ENCODE measurements at places on chromosomes 3 and 15.
A peak's percentile ranks its signal among the peaks of the same experiment; 100 is the strongest.

- no peak for DNase-seq
Measured at GRCh38 chr15:58566029-58566428, 134.2 kb downstream of the LIPC start.

GRCh38 chr3:46092702-46093080 is 65.4 kb upstream of the XCR1 start:
- no peak for DNase-seq

- DNase-seq: no peak
Measured at GRCh38 chr15:95440712-95441111, 889.8 kb upstream of the NR2F2 start.

DNA sequence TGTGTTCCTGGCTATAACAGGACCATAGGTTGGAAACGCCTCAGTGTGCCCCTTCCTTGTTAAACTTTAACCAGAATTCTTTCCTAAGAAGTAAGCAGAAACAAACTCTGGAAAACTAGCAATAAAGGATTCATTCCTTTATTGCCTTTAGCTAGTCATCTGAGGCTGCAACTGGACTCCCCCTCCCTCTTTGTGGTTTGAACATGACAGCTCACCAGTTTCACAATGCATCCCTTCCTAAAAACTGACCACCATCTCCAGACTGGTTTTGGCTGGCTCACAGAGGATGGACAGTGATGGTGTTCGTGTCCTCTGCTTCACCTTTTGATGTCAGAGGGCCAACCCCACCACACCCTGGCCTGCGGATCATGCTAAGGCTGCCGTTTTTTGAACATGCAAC is 27.9 kb upstream of the TGFBR2 start:
- DNase-seq: peak; percentile 68

DNA sequence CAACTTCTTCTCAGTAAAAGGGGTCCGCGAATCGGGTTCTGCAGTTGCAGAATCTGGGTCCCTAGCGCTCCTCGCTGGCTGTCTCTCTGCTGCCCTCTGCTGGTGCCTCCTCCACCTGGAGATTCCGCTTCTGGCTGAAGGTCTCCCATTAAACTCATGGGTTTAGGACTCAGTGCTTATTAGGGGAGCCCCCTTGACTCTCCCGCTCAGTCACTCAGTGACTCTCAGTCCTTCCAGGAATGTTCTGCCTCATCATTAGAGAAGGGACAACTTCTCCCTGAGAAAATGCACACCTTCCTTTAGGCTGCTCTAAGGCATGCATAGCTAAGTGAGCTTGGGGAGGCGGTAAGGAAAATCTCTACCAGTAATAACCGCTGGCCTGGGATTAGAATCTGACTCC is 7.1 kb downstream of the CPN2 start:
- DNase-seq: peak; percentile 41

DNA sequence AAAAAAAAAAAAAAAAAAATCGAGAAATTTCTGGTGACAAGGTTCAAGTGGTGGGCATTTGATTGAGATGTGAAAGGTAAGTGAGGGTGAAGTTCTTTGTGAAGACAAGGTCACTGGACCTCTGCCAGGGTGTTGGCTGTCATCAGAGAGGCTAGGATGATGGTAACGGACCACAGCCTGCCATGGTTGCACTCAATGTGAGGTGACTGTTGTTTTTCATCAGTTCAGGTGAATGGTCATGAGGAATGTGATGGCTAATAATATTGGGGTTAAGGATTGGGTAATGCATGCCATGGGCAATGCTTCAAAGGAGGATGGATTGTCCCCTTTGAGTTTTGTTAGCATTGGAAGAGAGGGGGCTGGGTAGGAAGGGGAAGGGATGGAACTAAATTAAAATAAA is 4.3 kb upstream of the ALPK3 start:
- no peak for DNase-seq

GRCh38 chr3:66989860-66990696 is 8.0 kb upstream of the KBTBD8 start:
- DNase-seq: no peak

GRCh38 chr3:144127014-144127413 is 155.4 kb downstream of the DIPK2A start:
- no peak for DNase-seq

DNA sequence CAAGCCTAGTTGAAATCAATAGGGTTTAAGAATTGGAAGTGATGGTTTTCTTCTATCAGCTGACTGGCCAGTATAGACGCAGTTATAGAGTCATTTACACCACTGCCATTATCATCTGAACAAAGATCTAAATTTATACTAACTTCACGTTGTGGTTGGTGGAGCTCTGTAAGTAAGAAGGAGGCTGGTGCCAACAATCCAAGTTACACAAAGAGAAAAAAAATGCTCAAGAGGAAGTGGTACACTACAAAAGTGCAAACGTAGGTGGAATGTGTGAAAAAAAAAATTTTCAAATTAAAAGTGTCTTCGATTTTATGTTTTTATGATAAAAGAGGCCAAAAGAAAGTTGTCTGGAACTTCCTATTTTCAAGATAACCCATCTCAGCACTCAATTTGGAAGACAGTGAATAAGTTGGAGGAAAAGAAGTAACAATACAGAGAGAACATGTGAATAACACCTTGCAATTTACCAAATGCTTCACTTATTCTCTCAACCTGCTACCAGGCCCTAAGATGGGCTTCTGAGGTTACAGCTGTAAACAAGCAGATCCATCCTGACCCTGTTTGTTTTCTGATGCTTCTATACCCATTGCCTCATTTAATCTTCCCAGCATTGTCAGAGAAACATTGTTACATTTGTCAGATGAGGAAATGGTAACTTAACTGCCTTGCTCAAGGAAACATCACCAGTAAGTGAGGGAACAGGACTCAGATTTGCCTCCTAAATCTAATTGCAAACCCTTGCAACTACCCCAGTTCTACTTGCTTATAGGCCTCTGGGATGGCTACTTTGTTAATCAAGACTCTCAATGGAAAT is 12.0 kb upstream of the TASOR start:
- DNase-seq: no peak

DNA sequence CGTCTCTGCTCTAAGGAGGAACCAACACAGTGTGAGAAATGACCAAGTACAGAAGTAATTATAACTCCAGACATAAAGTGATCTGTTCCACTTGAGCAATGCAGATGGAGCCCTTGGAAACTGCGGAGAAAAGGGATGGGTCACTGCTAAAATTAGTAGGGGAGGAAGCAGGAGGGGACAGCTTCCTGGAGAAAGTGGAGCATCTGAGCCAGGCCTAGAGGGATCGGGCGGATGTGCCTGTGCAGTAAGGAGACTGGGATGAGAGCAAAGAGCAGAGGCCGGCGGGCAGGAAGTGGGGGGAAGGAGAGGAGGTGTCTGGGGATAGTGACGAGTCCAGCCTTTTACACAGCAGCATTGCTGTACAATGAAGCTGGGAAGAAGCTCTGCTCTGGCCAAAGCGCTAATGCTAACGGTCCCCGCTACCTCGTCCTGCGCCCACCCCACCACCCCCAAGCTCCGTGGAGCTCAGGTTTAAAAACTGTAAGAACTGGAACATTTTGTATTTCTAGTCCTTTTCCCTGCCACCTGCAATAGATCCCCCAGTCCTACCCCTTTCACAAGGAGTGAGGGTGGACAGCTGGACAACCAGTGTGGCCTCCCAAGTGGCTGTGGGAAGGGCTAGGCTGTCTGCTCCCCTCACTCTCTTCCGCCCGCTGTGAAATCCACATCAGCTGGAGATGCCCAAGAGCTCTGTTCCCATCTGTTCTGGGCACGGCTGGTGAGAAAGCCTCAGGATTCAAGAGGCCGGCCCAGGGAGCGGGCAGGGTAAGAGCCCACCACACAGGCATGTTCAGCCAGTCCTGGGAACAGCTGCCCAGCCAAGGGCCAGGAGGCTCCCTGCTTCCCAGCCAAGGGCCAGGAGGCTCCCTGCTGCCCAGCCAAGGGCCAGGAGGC is 53.0 kb upstream of the HES1 start:
- DNase-seq: no peak

GRCh38 chr15:80489030-80489594 is 84.9 kb downstream of the ARNT2 start:
- DNase-seq: no peak

DNA sequence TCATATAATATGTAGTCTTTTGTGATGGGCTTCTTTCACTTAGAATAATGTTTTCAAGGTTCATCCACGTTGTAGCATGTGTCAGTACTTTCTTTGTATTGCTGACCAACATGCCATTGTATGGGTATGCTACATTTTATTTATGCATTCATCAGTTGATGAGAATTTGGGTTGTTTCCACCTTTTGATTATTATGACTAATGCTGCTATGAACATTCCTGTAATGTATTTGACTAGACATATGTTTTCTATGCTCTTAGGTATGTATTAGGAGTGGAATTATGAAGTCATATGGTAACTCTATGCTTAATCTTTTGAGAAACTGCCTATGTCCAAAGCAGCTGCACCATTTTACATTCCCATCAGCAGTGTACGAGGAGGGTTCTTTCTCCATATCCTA is 3.2 kb upstream of the PODXL2 start:
- DNase-seq: no peak

DNA sequence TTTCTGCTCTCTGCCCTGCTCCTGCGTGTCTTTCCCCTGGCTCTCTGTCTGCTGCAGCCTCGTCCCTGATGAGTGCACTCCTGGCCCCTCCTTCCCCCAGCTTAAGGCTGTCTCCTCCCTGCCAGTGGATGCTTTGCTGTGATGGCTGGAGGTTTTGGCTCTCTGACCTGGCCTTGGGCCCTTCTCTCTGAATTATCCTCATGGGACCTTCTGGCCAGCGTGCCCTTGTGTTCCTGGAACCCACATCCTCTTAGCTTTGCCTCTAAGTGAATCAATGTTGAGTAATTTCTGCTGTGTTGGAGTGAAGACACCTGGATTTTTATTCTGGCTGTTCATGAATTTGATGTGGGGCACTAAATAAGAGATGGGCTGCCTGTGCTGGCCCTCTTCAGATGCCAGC is 9.8 kb upstream of the TNFAIP8L3 start:
- DNase-seq: no peak

GRCh38 chr15:46111730-46112129 is 476.9 kb downstream of the SQOR start:
- no peak for DNase-seq

GRCh38 chr3:64977308-64978100 is 289.7 kb upstream of the ADAMTS9 start:
- DNase-seq: no peak

DNA sequence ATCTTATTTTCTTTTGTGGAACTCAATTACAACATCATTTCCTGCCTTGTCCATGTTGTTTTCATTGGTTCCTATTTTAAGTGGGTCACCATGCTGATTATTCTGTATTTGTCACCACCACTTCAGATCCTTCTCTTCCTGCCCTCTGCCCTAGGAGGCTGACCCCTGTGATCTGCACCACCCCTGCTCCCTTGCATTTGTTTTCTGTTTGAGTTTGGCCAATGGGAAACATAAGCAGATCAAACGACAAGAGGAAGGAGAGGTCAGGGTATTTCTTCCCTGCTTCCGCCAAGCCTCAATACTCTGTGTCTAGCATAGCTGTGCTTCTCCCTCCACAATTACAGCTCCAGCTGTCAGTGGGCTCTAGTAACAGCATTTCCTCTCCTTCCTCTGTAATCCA is 71.6 kb downstream of the IMPG2 start:
- DNase-seq: no peak

- no peak for DNase-seq
Measured at GRCh38 chr15:40807888-40808461, 702 bp upstream of the DNAJC17 start.

DNA sequence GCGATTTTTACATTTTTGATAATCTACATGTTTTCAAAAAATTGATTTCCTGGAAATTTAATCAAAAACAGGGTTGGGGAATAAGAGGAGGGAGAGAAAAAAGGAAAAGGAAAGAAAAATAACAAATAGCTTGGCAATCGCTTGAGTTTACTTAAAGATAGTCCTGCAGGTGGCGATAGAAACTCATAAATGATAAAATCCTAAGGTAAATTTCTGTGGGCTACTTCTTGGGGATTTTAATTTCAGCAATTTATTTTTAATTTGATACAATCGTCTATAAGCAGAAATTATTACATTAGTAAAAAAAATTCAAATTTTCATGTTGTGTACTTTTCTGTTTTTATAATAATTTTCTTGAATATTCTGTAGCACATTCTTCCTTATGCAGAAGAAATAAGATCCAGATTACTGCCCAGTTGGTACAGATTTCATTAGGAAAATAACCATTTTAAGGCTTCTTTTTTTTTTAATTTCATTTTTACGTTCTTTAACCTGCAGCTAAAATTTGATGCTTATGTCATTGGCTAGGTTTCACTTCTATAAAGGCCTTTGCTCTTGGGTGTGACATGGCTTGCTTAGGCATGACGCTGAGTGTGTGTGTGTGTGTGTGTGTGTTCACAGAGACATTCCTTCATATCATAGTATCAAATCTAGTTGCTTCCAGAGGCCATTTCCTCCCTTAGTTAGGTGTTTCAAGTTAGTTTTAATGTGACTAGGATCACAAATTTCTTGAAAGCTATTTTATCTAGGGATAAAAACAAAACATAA is 181.8 kb downstream of the MCTP2 start:
- DNase-seq: peak; percentile 5

- DNase-seq: no peak
Measured at GRCh38 chr15:59632714-59633113, 21.1 kb downstream of the GCNT3 start.

DNA sequence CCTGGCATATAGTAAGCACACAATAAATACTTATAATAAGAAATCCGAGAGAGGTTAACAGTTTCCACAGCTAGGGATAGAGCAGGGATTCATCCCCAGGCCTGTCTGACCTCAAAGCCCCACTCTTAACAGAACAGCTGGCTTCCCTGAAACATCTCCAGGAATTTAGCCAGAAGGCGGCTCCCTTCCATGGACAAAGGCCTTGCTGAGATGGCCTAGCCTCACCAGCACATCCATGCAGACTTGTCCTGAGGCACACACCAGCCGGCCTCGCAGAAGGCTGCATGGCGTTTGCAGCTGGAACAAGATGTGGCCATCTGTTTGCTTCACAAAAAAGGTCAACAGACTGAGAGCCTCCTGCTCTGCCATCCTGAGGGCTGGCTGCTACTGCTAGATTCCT is 245.4 kb downstream of the SLCO3A1 start:
- DNase-seq: peak; percentile 91

DNA sequence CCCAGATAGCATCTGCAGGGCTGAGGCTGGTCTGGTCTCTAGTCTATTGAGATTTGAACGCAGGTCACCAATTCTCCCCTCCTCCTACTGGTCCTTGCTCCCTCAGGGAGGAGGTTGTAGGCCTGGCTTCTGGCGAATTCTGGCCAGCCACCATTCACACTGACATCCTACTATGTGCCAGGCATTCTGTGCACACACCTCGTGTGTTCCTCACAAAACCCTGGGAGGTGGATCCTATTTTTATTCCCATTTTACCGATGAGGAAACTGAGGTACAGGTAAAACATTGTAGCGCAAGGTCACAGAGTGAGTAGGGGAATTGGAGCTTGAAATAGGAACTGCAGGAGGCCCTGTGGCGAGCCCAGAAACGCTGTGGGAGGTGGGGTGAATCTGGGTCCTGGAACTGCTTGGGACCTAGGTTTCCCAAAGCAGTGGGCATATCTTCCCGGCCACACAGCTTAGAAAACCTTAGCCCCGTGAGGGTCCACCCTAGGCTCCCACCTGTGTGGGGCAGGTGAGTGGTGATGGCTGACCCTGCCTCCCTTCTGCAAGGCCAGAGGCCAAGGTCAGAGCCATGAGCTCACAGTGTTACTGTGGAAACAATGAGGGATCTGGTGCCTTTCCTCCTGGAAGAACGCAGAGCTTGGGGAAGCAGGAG is 4.8 kb upstream of the ATP2B2 start:
- DNase-seq: no peak

GRCh38 chr3:40895109-40895508 is 304.2 kb upstream of the CTNNB1 start:
- DNase-seq: no peak

GRCh38 chr3:59632760-59633573 is 583.1 kb upstream of the CFAP20DC start:
- DNase-seq: no peak

GRCh38 chr3:157274644-157275137 is 114.7 kb upstream of the CCNL1 start:
- DNase-seq: peak; percentile 62

Data from pons (tissue), 1 donor.